ENCODE measurements at places on chromosomes 2 and 18. TPM values are rescaled to one million over a fixed set of nuclear protein-coding genes. Genes with fewer than 3 reads are reported as not detected.

The UGT1A3 gene
- not detected for total RNA-seq

The CAPN13 gene
- total RNA-seq: not detected

The ZSWIM2 gene
- not detected for total RNA-seq

The GAREM2 gene
- 20.8 TPM for total RNA-seq

The NTSR2 gene
- not detected for total RNA-seq

GRCh38 chr2:39994151-39994550 lies 215.1 kb upstream of the THUMPD2 start:
- DNase-seq: no peak

DNA sequence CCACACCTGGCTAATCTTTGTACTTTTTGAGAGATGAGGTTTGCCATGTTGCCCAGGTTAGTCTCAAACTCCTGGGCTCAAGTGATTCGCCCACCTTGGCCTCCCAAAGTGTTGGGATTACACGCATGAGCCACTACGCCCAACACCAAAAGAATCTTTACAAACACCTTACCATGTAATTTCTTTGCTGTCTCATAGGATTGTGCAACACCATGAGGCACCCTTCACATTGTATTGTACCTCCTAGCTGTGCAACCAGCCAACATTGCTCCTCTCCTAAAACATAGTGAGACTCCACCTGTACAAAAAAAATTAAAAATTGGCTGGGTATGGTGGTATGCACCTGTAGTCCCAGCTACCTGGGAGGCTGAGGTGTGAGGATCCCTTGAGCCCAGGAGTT lies 3.1 kb upstream of the MFSD6 start:
- DNase-seq: no peak

The SATB2 gene
- 11.6 TPM for total RNA-seq

- DNase-seq: no peak
These were observed 74.1 kb downstream of the VRK2 start for GRCh38 chr2:58120626-58121229.

DNA sequence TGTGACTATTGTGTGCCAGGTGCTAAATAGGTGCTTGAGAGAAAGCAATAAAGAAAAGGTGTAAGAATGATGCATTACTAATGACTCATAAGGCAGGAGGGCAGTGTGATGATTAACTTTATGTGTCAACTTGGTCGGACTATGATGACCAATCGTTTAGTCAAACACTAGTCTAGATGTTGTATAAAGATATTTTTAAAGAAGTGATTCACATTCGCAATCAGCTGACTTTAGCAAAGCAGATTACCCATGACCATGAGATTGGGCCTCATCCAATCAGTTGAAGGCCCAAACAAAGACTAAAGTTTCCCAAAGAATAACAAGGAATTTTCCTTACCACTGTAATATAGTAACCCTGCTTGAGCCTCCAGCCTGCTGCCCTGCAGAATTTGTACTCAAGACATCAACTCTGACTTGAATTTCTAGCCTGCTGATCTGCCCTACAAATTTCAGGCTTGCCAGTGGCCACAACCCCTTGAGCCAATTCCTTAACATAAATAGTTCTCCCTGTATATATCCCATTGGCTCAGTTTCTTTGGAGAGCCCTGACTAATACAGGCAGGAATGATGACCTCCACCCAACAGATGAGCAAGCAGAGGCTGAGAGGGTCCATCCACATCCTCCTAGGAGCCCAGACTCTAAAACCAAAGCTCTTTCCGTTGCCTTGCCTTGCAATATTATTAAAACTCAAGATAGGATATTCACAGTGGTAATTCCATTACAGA lies 132.6 kb downstream of the ACTR3 start:
- DNase-seq: no peak

- no peak for DNase-seq
These were observed 93.1 kb upstream of the PXDN start for GRCh38 chr2:1837458-1837857.

DNA sequence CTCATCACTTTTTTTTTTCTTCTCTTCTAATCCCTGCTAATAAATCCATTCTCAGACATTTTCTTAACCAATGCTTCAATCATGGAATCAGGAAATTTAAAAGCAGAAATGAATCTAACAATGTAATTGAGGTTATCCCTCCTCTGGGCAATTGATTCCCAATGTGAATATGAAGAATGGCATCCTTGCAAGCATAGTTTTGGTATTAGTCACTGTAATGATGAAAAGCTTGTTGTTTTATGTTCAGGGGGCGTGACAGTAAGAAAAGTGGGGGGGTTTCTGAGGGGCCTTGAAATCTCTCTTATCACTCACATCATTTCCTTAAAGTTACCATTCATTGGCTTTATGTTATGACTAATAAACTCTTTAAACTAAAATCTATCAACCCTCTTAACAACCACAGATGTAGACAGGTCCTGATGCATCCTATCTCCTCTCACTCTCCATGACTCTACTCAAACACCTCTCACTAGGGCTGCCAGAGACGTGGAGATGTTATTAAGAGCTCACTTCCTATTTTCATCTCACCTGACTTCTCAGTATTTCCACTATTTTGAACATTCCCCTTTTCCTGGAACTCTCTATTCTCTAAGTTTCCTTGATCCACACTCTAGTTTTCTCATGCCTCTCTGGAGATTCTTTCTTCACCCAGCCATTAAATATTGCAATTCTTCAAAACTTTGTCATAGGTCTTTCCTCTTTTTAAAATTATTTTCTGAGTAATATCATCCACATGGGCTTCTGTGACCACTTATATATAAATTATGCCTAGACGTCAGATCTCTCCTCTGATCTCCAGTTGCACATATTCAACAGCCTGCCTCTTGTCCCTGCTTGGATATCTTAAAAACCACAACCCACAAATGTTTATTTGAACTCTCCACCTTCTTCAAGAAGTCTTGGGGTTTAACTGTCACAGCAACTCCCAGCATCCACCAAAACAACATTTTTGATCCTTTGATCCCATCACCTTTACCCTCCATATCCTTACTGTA lies 332.9 kb downstream of the CDH2 start:
- no peak for DNase-seq

DNA sequence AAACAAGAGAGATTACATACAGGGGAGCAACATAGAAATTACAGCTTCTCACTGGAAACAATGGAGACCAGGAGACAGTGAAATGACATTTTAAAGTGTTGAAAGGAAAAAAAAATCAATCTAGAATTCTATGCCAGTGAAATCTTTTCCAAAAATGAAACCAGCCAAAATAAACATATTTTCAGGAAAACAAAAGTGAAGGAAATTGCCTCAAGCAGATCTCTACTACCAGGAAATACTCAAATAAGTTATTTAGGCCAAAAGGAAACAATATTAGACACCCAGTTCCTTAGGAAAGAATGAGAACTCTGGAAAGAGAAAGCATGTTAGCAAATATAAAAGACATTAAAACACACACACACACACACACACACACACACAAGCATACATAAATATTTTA lies 339.9 kb upstream of the NCKAP5 start:
- DNase-seq: no peak

- DNase-seq: no peak
These were observed 119.3 kb upstream of the NDUFV2 start for GRCh38 chr18:8983195-8983594.

GRCh38 chr2:70615222-70615621 lies 61.6 kb upstream of the TGFA start:
- DNase-seq: no peak

GRCh38 chr2:179788104-179788503 lies 73.3 kb downstream of the ZNF385B start:
- no peak for DNase-seq

The NEU2 gene
- not detected for total RNA-seq

- no peak for DNase-seq
These were observed 59.5 kb downstream of the RABL2A start for GRCh38 chr2:113686537-113686936.

GRCh38 chr2:35184471-35184870 lies 1171.1 kb upstream of the CRIM1 start:
- no peak for DNase-seq

DNA sequence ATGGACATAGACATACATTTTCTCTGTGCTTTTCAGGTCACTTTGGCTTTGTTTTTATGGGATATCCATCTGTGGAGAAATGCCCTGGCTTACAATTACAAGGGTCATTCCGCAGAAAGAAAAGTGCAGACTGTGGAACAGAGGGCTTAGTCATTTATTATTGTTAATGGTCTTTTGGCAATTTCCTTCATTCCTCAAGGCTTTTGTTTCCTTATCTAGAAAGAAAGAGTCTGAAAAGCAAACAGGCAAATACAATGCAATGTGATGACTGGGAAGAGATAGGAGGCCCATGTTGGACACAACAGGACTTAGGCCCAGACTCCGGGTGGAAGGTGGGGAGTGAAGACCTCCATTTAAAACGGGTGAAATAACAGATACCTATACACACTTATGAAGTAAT lies 129.5 kb upstream of the CAVIN2 start:
- DNase-seq: no peak

The SLC14A1 gene
- 0.24 TPM for total RNA-seq

The KCNE4 gene
- total RNA-seq: 3.5 TPM

DNA sequence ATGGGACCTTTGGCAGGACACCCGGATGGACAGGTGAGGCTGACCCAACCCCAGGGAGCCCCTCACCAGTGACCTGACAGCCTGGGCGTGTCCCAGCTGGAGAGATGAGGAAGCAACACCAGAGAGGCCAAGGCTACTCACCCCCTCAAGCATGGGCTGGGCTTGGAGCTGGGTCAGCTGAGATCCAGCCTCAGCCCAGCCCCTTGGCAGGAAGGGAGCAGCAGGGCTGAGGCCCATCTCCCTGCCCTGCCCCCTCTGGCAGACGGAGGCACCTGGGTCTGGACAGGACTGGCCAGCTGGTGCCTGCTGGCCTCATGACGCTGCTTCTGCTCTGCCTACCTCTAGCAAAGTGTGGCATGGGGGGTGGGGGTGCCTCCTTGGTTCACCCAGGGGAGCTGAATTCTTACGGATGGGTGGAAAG lies 37.8 kb downstream of the HS6ST1 start:
- no peak for DNase-seq

- DNase-seq: no peak
These were observed 370.2 kb downstream of the EN1 start for GRCh38 chr2:118477111-118477862.

DNA sequence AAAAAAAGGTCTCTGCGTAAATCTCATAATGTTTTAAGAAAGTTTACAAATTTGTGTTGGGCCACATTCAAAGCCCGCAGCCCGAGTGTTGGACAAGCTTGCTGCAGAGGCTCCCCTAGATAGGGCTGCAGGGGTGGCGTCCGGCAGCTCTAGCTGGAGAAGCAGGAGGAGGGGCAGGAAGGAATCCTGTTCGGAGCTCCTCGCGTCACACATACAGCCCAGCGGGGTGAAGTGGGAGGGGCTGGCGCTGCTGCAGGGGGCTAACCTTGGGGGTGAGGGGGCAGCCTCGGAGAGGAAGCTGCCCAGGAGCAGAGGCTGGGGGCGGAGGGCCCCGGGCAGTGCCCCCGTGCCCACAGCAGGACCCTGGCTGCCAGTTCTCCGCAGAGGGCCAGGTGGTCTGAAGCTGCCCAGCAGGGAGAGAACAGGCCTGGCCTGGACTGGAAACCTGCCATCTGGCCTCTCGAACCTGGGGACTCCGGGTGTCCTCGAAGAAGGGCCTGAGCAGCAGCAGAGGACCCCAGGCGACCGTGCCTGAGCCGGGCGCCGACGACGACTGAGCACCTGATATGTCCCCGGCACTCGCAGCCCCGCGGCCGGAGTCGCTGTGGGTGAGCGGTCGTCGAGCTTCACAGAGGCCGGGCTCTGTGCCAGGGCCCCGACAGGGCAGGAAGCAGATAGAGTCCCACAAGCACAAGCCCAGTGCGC lies 2.6 kb upstream of the GPR35 start:
- DNase-seq: no peak

- no peak for DNase-seq
These were observed 161.4 kb downstream of the PLCL1 start for GRCh38 chr2:197965756-197966155.

The LRP2 gene
- total RNA-seq: 0.24 TPM

GRCh38 chr2:231189171-231189530 lies 9.3 kb upstream of the ARMC9 start:
- DNase-seq: peak; percentile 73

DNA sequence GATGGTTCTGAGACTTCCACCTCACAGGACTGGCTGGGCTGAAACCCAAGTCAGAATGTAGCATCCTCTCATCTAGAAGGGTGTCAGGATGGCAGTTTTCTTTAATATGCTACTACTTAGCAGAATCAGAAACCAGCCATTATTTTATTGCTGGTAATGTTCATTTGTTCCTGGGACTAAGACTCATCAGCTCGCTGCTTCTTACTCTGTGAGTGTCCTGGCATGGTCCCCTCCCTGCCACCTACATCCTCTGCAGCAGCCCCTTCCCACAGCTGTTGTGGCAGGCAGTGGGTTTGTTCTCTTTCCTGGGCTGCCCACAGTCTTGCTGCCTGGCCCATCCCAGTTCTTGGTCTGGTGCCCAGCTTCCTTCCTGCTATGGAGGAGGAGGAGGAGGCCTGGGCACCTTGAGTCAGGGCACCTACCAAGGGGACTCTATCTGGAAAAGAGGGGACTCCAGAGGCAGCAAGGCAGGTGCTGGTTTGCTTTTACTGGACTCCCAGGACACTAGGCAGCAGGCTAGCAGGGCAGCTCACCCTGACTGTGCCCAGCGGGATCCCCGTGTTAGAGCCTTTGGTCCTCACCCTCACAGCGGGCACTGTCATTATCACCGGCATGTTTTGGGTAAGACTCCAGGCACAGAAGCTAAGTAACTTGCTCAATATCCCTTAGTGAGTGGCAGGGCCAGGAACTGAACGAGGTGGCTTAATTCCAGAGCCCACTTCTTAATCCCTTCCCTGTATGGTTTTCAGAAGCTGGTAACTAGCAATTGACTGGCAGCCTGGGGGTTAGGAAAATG lies 62.1 kb downstream of the LRRFIP1 start:
- no peak for DNase-seq

The KIF1A gene
- total RNA-seq: 4.3 TPM

DNA sequence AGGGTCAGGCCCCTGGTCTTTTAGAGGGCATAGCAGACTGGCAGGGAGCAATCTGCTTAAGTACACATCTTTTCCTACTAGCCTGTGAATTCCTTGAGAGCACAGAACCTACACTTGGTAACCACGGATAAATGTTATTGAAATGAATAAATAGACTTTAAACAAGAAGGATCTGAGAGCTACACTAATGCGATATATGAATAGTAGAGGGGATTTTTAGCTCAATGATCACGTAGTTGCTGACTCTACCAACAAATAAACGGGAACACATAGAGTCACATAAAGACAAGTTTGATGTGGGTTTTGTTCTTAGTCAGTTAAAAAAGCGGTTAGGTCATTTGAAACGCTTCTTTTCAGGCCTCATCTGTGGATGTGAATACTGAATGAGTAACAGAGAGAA lies 290.3 kb upstream of the CCDC68 start:
- DNase-seq: no peak

All from osteocyte (in vitro differentiated cells).